Right kidney (tissue), 9 donors: ENCODE measurements at places on chromosomes 2 and 18.

- DNase-seq, result no peak
These were observed 42.6 kb upstream of the MAP3K20 start for GRCh38 chr2:173033084-173033483.

- no peak for DNase-seq
These were observed 311.7 kb downstream of the SMAD2 start for GRCh38 chr18:47618758-47619157.

- DNase-seq, result no peak
These were observed 5.9 kb upstream of the FN1 start for GRCh38 chr2:215441560-215442400.

GRCh38 chr2:120267348-120267747, 14.7 kb downstream of the RALB start:
- no peak for DNase-seq

DNA sequence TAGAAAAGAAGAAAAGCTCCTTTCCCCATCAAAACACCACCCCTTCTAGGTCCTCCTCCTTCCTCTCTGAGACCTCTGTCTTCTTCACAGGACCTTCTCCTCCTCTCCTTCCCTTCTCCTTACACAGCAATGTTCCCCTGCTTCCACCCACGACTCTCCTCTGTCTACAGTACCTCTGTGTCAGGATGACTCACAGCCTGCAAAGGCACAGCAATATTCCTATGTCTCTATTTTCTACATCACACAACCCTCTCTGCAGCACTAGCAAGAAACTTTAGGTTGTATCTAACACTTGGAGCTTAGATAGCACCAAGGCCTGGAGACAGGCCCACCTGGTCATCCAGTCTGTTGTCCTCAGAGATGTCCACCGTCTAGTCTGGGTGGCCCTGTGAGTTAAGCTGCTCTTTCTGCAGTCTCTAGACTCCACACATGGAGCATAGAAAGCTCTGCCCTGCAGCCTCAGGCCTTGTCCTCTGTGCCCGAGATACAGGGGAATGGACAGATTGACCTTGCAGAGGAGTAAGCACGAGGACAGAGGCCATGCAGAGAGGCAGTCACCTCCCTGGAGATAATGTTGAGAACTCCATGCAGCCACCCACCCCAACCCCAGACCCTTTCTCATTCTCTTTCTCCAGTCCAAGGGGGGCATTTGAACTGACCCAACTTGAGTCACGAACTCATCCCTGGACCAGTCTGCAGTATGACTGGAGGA, 212.0 kb downstream of the TNS1 start:
- no peak for DNase-seq

DNA sequence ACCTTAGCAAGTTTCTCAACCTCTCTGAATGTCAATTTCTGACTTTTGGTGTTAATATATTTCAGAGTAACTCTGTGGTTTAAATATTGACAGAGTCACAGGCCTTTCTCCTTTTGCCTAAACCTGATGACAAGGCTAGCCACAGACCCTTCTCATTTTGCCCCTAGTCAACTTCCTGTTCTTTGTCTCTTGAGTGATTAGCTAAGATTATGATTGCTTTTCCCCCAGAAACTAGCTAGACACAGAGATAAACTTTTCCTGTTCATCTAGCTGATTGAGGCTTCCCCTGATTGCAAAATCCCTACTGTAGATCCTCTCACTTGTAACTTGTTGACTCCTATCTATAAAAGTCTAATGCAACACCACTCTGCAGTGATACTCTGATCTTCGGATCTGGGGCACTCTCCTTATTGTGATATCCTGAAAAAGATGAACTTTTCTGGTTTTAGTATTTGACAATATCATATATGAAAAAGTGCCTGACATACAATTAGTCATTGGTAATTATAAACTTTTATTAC, 241.4 kb downstream of the ZNF385B start:
- no peak for DNase-seq

GRCh38 chr2:179393481-179393880, 128.8 kb upstream of the SESTD1 start:
- DNase-seq, result no peak

GRCh38 chr2:188957646-188958045, 16.5 kb upstream of the COL3A1 start:
- no peak for DNase-seq

- DNase-seq, result peak; percentile 36
These were observed 48.8 kb downstream of the ADNP2 start for GRCh38 chr18:80157708-80158343.

DNA sequence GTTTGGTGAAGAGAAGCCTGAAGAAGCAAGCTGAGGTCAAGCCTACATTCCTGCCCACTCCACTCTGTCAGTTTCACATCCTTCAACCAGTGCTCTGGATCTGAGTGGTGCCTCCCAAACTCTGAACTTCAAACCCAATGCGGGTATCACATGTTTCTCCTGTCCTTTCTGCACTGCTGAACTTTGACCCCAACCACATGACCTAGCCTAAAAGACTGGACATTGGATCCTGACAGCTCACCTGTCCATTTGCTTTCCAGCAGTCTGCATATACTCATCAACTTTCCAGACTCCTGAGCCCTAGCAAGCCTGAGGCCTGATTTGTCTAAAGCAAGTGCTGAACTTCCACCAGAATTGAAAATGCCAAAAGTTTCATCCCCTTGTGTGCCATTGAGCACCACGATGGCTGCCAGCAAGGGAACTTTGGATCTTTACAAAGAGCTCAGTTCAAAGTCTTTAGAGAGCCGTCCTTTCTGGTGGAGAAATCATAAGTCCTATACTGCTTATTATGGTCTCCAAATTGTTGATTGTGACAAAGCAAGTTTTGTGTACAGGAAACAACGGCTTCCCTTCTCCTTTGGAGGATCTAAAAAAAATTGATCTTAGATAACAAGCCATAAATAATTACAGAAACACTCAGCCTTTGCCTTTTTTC, 37.6 kb upstream of the ITGA6 start:
- DNase-seq, result no peak

DNA sequence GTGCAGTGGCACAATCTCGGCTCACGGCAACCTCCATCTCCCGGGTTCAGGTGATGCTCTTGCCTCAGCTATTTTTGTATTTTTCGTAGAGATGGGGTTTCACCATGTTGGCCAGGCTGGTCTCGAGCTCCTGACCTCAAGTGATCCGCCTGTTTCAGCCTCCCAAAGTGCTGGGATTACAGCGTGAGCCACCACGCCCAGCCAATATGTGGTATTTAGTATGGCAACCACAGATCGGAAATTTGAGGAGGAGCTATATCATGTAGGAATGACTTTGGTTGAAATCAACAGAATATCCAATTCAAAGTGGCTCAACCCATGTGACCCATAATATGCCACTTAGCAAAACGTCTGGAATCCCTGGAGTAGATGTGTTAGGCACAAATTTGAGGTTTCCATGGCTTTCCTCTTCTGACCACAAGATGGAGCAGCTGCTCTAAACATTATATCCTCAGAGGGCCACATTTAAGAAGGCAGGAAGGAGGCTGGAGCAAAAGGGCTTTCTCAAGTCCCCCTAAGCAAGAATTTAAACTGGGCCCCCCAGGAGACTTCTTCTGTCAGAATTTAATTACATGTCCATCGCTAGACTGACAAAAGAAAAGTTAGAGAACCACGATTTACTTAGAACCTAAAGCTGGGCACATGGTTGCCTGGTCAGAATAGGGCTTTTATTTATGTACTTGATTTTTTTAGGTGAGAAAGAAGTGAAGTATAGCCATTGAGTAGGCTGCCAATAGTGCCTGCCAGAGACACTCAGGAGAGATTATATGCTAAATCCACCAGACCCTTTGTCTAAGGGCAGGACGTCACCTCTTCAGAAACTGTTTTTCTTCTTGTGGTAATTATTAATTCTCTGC, 49.6 kb upstream of the ITSN2 start:
- DNase-seq, result peak; percentile 60

DNA sequence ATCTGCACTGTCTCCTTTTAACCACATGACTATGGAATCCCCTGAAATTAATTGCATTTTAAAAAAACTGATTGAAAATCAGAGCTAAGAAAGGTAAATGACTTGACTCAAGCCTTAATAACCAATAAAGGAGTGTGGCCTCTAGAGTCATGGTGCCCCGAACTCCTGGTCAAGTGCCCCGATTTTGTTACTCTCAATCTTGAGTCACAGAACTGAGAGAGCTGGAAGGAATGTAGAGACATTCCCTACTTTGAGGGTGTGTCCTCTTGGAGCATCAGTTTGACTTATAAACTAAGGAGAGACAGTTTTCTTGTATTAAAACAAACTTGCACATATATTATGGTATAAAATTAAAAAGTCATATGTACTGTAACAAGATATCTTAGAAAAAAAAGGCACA, 2.4 kb downstream of the WDR43 start:
- DNase-seq, result no peak

DNA sequence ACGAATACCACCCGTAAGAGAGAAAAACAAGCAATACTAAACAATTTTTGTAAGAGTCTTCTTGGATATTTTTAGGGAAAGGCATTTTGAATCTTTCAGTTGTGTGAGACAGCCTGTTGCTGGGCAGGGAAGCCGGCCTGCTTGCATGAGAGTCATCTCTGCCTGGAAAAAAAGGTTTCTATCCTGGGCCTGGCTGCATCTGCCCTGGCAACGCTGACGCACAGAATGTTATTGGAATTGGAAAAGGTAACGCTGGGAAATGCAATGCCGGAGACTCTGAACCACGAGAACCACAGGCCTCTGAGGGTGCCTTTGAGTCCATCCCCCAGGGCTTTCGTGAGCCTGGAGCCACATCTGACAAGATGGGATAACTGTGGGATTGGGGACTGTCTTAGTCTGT, 17.9 kb upstream of the NPAS2 start:
- no peak for DNase-seq

- DNase-seq, result no peak
These were observed 18.6 kb downstream of the ADCYAP1 start for GRCh38 chr18:923144-923866.

DNA sequence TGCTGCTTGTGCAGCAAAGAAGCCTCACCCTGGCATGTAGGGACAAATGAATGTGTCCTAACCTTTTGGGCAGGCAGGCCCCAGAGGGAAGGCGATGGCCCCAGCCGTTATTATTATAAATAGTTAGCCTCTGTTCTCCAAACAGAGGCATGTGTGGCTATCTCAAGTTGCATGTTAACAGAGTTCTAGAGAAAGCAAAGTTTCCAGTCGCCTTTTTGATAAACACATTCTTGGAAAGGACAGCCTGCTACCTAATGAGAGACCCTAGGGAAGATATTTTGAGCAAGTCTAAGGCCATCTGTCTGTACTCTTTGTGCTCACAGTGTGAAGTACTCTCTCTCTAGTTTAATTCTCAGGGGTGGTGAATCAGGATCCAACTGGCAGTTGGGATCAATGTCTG, 97.4 kb upstream of the FHL2 start:
- no peak for DNase-seq

- DNase-seq, result no peak
These were observed 1.4 kb downstream of the MBD2 start for GRCh38 chr18:54222922-54223567.

- peak; percentile 37 for DNase-seq
These were observed 289.1 kb downstream of the TRIB2 start for GRCh38 chr2:13005761-13006335.

- no peak for DNase-seq
These were observed 53.4 kb downstream of the KIF5C start for GRCh38 chr2:148928395-148928794.

DNA sequence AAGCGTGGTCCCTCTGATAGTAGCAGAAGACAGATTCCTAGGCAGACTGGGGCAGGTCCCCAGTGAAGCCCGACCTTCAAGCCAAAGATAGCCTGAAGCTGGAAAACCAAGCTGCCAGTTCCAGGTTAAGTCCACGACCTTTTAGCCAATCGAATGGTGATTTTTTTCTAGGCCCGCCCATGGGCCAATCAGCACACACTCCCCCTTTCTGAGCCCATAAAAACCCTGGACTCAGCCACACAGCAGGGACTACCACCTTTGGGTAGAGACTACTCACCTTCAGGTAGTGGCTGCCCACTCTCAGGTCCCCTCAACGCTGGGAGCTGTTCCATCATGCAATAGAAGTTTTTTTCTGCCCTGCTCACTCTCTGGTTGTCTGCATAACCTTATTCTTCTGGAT, 14.5 kb upstream of the ADI1 start:
- no peak for DNase-seq

DNA sequence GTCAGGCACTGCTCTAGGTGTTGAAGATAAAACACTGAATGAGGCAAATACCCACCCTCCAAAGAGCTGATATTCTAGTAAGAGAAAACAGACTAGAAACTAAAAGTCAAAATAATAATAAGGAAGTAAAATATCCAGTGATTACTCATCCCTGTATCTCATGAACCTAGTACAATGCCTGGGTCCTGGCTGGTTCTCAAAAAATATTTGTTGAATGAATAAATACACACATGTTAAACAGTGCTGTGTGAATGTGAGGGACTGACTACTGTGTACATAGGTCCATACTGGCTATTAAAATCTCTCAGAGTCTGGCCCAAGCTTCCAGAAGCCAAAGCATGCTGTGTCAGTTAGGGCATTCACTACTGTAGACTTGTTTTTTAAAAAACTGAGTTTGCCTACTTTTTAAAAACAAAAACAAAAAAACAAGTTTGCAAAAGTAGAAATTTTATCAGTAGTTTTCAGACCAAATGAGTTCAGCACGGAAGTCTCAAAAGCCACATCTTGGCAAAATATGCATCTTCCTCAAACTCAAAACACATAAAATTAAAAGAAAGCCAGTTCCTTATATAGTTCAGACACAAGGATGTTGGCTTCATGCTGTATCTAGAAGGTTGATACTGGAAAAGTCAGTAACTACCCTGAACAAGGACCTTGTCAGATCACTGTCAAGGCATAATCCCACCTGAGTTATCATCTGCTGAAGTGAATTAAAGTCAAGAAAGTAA, 136.2 kb downstream of the THADA start:
- DNase-seq, result no peak

DNA sequence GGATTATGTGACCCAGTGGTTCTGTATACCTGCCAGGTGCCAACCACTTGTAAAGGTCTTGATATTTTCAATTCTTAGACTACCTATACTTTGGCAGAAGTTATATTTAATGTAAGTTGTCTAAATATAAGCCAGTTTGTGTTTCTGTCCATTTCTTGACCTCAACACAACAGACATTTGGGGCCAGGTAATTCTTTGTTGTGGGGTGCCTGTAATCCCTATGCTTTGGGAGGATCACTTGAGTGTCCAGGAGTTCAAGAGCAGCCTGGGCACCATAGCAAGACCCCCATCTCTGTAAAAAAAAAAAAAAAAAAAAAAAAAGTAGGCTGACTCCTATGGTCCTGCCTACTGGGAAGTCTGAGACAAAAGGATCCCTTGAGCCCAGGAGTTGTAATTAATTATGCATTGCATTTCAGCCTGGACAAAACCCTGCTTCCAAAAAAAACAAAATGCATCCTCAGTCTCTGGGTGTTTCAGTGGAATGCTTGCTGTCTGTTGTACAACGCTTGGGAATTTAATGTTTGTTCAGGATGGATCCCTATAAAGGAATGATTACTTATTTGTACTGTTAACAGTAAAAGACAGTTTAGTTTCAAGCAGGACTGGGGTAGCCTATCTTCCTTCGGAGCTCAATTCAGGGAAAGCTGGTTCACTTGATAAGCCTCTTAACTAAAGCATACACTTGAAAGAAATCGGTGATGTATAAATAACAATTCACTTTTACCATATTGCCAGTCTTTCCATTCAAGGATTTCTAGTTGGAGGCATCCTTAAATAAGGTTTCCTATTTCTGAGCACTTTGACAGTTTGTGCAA, 3.4 kb downstream of the RPS27A start:
- DNase-seq, result no peak
